ENCODE measurements at places on chromosomes 2 and 18. TPM values are rescaled to one million over a fixed set of nuclear protein-coding genes. Genes with fewer than 3 reads are reported as not detected.

- no peak for DNase-seq
Observed at GRCh38 chr2:241584436-241584835, 25.9 kb downstream of the BOK start.

PEX13 gene
- 11.7 TPM for polyA plus RNA-seq

VRK2 gene
- polyA plus RNA-seq = 11.9 TPM

DNA sequence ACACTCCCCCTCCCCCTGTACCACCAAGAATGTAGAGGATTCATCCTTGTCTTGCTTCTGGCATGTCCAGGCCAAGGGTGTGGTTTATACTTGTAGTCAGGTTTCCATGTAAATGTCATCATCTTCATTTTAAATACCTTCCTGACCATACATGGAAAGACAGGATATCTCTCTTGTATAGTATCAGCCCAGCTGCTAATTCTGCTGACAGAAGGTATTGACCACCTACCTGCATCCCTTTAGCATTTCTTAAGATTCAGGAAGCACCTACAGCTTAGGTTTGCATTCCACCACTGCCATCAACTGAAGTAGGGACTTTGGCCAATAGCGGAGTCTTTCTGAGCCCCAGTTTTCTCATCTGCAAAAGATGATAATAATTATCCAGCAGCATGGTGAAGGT is 22.9 kb upstream of the FSHR start:
- DNase-seq = no peak

OSGEPL1 gene
- 3.2 TPM for polyA plus RNA-seq

PTCD3 gene
- polyA plus RNA-seq = 31.6 TPM

TWIST2 gene
- 127 TPM for polyA plus RNA-seq

DNA sequence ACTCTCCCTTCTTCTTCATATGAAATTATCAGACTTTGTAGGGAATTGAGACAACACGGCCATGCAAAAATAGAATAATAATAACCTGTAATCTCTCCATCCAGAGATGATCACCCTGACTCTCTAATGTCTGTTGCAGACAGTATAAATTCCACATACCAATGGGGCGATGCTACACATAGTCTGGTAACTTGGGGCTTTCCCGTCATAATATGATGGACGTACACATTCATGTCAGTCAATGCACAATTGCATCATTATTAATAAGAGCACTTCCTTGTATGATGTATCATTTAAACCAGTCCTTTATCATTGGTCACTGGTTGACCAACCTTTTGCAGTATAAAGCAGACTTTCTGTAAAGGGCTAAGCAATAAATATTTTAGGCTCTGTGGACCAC is 39.5 kb upstream of the SCLY start:
- DNase-seq = no peak

DNA sequence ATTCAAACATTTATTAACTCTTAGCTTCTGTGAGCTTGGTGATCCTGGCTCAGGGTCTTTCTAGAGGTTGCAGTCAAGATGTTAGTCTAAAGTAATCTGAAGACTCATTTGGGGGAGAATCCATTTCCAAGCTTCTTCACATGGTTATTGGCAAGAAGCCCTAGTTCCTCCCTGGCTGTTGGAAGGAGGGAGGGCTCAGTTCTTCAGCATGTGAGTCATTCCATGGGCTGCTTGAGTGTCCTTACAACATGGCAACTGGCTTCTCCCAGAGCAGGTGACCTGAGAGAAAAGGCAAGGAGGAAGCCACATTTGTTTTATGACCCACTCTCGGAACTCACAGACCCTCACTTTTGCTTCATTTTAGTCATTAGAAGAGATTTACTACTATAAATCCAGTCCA is 10.6 kb upstream of the C2orf74 start:
- no peak for DNase-seq

GRCh38 chr2:233498126-233498525 is 68.5 kb downstream of the USP40 start:
- no peak for DNase-seq

TMEM131 gene
- 15.1 TPM for polyA plus RNA-seq

GRCh38 chr2:83106853-83107252 is 1352.2 kb downstream of the SUCLG1 start:
- no peak for DNase-seq

ABCG5 gene
- not detected for polyA plus RNA-seq

GPD2 gene
- 22.5 TPM for polyA plus RNA-seq

GRCh38 chr2:138515092-138515491 is 13.5 kb downstream of the SPOPL start:
- no peak for DNase-seq

CHAC2 gene
- polyA plus RNA-seq = 0.98 TPM

- DNase-seq = no peak
Observed at GRCh38 chr2:143842836-143843235, 677.1 kb downstream of the ZEB2 start.

DNA sequence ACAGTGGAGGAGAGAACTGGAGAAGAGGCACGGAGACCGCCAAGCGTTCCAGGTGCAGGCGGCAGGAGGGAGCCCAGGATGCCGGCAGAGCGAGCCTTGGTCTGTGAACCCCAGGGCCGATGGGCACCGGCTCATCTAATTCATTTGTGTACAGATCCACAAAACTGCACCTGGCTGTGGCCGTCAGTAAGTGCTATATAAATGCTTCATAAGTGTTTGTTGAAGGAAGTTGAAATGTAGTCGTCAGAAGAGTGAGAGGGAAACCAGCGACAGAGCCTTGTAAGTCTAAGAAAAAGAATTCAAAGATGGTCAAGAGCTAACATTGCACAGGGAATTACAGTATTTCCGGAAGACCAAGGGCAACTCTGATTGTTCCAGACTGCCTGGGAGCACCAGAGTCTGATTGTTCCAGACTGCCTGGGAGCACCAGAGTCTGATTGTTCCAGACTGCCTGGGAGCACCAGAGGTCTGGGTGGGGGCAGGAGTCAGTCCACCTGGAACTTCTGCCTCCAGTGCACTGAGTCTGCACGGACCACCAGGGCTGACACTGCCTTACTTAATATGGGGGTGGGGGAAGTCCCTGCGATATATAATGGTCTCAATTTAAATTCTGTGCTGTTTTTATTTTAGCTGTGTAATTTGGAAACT is 112.3 kb downstream of the BCL2 start:
- DNase-seq = no peak

DNA sequence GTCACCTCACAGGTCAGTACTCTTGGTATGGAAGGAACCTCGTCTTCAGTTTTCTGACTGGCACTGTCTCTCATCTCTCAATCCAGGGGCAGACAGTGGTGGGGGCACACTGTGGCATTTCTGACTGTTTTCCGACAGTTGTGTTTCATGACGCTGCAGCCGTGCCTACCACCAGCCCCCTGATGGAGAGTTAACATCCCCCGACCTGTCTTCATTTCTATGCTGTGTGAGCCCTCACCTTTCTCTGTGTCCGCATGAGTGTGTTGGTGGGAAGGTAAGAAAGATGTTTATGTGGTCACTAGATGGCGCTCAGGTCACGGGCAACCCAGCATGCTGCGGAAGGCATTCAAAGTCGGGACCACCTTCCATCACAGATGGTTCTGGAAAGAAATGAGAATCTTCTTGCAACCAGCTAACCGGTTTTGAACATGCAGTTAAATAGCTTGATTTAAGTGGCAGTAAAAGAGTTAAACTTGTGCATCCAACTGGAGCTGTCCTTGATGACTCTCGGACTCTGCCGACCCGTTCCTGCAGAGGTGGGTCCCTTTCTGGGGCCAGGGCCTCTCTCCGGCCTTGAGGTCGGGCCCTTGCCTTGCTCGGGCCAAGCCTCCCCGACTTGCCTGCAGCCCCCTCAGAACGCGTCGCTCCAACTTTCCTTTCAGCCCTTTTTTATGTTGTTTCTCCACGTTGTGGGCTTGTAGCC is 92.4 kb downstream of the DYSF start:
- DNase-seq = no peak

MC4R gene
- polyA plus RNA-seq = not detected
